ENCODE measurements at places on chromosomes 4 and X.

DNA sequence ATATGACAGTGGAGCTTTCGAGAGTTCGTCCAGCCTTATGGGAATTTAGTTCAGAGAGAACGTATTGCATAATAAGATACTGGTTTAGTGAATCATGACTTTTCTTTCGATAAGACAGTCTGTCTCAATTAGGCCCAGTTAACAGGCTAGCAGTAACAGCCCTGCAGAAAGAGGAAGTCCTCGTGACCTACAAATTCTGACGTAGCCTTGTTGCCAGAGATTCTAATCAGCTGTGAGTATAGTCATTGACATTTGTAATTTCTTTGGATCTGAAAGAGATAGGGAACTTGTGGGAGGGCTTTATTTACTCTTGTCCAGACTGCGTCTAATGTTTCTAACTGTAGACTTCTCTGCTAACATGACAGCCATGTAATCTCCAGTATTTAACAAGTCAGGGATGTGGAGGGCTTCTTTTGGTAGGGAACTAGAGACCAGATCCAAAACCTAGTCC is 15.8 kb downstream of the ART3 start:
- no peak for DNase-seq

GRCh38 chr4:8286719-8287342 is 17.3 kb downstream of the HTRA3 start:
- no peak for DNase-seq

DNA sequence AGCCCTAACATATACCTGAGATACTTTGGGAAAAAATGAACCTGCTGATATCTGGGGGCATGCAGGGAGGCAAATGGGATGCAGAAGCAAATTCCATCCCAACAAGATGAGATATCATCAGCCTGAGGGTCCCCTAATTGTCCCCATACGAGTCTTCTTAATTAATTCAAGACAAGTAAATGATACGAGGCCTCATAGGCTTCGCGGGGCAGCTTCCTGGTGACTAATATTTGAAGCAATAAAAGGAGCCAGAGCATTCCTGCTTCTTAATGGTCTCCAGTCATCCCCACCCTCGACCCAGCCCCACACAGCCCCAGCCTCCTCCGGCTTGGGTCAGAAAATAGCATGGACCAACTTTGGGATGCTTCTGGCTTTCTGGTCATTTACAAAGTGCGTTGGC is 99.6 kb upstream of the MSX1 start:
- no peak for DNase-seq

- DNase-seq: no peak
Observed at GRCh38 chr4:87947381-87948160, 27.9 kb upstream of the SPP1 start.

DNA sequence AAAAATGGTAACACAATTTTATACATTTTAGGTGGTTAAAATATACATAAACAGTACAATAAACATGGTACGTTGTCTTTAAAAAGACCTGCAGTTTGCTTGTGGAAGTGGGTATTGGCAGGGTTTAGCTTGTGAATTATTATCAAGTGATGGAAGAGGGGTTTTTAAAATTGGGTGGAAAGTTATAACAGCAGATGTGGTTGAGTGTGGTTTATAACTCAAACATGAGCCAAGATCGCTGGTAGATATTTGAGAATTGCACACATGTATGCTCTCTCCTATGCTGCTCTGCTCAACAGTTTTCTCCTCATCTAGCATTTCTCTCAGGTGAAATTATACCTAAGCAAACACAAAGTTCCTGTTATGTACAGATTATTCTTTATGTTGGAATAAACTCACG is 14.0 kb downstream of the EPGN start:
- DNase-seq: no peak

DNA sequence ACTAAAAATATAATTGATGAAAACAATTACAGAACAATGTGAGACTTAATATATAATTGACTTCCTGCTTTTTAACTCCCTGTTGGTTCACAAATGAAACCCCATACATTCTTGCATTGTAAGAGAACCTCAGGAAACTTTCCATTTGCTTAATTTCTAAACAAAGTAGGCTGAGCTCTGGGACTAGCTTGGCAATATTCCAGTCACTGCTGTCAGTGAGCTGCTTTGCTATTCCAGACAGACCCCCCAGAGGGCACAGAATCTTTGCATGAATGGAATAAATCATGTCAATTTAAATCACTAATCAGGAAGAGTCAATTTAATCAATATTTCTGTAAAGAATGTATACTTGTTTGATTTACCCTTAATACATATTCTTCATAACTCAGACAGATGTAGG is 110.6 kb downstream of the NEXMIF start:
- DNase-seq: no peak

GRCh38 chr4:122052677-122053076 is 99.5 kb upstream of the BLTP1 start:
- no peak for DNase-seq

- no peak for DNase-seq
Observed at GRCh38 chr4:123449362-123449761, 52.8 kb downstream of the SPRY1 start.

- no peak for DNase-seq
Observed at GRCh38 chr4:73704314-73705055, 35.9 kb upstream of the CXCL8 start.

GRCh38 chr4:163693211-163693610 is 198.7 kb downstream of the TMA16 start:
- no peak for DNase-seq

DNA sequence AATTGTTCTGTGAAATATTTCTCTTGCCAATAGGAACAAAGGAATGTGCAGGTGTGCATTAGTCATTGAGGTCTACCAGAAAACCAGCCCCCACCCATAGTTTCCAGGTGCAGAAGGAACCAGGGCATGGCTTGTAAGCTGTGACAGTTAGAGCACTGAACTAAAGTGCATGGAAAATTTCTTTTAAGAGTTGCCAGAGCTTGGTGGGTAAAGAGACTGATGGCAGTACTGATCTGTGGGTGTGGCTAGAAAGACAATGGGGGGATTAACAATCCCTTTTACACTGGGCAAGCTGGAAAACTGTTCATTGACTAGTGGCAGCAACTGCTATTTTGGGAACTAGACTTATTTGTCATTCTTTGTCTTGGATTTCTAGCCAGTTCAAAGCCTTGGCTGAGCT is 326.9 kb downstream of the PCDH19 start:
- DNase-seq: no peak

Data from stimulated activated CD4-positive, alpha-beta T cell treated with anti-CD3 and anti-CD28 coated beads, Interleukin-4, amount 100 ng/mL, for 24 hours (primary cell).